Mucosa of descending colon (tissue), 3 donors: ENCODE measurements at places on chromosomes 2 and 18.

GRCh38 chr18:48079885-48080284 is 149.4 kb upstream of the SMAD2 start:
- no peak for DNase-seq

- DNase-seq = no peak
Observed at GRCh38 chr2:3557639-3558204, 411 bp downstream of the RNASEH1 start.

DNA sequence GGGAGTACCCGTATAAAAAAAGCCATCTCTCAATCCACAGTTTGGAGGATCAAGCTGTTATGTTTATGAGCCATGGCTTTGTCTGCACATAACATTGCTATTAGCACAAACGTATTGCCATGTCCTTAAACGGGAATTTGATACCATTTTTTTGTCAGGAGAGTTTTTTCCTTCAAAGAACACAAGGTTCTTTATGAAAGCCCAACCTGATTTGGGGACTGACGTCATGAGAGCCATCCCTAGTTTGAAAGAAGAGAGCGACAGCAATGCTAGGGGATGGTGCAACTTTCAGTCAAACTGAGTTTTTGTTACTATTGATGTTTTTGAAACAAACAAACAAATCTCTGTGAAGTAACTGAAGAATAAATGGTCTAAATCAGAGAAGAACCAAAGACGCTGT is 376.6 kb downstream of the EIPR1 start:
- DNase-seq = no peak

- no peak for DNase-seq
Observed at GRCh38 chr2:128635361-128635900, 316.8 kb upstream of the HS6ST1 start.

- DNase-seq = no peak
Observed at GRCh38 chr18:46574743-46575115, 82.3 kb downstream of the LOXHD1 start.

- DNase-seq = no peak
Observed at GRCh38 chr18:79353267-79353666, 42.5 kb upstream of the NFATC1 start.

- DNase-seq = no peak
Observed at GRCh38 chr2:64419596-64420165, 34.3 kb upstream of the LGALSL start.

DNA sequence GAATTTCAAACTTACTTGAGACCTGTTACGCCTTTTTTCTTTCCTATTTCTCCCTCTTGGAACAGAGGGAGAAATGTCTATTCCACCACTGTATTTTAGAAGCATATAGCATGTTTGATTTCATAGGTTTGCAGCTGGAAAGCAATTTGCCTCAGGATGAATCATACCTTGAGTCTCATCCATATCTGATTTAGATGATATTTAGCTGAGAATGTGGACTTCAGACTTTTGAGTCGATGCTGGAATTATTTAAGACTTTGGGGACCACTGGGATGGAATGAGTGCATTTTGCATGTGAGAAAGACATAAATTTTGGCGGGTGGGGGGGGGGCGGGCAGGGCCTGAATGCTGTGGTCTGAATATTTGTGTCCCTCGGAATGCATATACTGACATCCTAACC is 282.7 kb upstream of the STON1 start:
- DNase-seq = no peak

- no peak for DNase-seq
Observed at GRCh38 chr2:161796192-161796591, 172.0 kb downstream of the SLC4A10 start.

DNA sequence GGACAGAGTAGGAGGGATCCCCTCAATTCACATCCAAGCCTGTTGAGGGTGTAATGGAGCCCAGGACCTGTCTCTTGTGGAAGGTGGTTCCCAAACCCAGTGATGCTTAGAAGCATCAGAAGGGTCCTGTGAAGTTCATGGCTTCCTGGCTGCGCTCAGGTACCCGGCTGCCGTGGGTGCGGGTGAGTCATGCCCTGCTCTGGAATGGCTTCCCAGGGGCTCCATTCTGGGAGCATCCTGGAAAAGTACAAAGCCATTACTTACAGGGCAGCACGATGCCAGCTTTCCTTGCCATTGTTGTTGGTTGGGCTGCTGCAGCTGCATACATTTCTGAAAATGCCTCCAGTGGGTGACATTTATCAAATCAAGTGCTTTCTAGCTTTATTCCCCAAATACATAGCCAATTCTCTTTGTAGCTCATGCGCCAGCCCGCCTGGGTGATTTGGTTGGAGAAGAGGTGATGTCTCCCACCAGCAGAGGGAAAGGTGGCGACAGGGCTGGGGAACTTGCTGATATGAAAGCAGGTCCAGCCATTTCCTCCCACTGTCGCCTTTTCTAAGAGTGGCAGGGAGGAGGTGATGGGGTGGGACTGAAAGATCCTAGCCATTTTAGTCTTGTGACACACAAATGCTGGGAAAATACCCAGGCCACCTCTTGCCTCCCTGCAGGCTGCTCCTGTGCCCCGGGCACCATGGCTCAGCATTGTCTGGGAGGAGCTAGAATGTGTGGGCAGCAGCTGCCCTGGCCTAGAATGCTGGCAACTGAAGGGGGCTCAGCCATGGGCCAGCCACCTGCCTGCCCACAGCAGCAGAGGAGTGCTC is 65.9 kb upstream of the HPCAL1 start:
- DNase-seq = peak; percentile 7

DNA sequence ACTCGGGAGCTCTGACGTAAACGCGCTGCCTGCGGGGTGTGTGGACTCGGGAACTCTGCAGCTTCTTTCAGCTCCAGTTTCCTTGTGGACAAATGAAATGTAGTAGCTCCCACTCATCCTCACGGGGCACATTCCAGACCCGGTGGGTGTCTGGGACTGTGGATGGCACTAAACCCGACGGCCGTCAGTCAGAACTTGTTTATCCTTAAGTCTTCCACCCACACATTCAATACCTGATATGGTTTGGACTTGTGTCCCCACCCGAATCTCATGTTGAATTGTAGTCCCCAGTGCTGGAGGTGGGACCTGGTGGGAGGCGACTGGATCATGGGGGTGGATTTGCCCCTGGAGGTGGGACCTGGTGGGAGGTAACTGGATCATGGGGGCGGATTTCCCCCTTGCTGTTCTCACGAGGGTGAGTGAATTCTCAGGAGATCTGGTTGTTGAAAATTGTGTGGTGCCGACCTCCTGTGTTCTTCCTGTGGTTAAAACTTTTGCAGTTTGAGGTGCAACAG is 81.2 kb upstream of the SNTG2 start:
- DNase-seq = no peak

DNA sequence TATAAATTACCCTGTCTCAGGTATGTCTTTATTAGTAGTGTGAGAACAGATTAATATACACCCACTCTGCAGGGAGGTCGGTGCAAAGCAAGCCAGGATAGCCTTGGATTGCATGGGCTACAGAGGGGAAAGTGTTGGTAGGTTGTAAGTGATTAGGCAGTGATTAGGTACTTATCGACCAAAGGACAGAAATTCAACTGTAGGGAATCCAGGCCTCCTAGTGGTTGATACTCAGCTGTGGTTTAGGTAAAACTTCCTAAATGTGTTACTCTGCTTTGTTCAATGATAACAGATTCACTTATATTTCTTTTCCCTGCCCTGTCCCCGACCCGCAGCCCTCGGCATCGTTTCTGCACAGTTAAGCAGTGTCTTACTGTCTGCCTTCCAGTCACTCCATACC is 444.0 kb downstream of the FIGN start:
- DNase-seq = no peak

DNA sequence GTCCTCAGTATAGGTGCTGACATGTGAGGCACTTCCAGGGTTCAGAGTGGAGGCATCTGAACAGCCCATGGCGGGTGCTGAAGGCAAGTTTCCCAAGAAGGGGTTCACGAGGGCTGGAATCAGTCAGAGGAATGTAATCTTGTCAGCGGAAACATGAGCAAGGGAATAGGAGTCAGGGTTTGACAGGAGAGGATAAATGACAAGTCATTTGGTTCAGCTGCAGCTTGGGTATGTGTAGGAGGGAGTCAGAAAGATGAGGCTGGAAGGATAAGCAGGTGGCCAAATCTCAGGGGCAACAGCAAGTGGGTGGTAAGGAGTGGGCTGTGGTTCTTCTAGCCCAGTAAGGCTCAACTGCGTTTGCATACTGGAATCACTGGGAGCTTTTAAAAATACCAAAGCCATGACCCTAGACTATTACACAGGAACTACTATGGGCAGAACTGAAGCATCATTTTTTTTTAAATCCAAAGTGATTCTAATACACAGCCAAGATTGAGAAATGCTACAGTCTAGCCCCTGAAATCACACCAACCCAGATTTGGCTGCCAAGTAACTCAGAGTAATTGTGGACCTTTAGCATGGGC is 41.8 kb upstream of the NAB1 start:
- no peak for DNase-seq
